Muscle of back (tissue), 13 donors: ENCODE measurements at places on chromosomes 12 and 14. TPM values are rescaled to one million over a fixed set of nuclear protein-coding genes. Genes with fewer than 3 reads are reported as not detected.

- DNase-seq = no peak
These were observed 55.4 kb downstream of the SLCO1B3 start for GRCh38 chr12:20865873-20866272.

DNA sequence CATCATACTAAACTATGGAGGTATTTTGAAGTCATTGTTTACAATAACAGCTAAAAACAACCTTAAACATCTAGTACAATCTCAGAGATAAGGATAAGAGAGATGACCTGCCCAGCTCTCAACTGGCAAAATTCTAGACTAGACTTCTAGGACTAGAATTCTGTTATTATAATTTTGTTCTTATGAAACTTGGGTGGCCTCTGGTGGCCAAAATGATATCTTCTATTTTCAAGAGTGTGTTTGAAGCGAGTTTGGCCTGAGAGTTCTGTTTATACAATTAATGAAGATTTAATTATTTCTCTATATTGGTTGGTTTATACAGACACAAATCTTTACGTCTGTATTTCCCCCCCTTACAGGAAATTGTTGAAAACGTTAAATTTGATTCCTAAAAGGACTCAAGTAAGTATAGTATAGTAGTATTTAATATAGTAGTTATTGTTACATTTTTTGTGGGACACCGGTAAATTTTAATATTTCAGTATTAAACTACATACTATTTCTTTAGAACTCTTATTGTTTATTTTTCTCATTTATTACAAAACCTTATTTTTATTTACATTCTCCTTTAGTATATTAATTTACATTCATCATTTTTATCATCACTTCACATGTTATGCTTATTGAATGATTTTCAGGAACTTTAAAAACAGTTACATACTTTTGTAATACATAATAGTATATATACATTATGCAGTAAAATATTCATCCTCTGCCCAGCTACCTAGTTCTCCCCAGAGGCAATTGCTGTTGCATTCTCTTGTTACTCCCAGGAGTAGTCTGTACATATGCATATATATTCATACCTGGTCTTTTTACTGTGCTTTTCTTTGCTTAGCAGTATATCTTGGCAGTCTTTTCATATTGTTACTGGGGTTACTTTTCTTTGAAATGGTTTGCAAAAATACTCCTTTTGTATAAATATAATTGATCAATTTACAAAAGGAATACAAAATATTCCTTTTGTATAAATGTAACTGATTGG lies 6.6 kb downstream of the PPHLN1 start:
- peak; percentile 39 for DNase-seq

GRCh38 chr12:106417926-106418910 lies 60.7 kb downstream of the POLR3B start:
- peak; percentile 39 for DNase-seq

GRCh38 chr12:6764011-6764828 lies 1.9 kb upstream of the PTMS start:
- peak; percentile 100 for DNase-seq

- no peak for DNase-seq
These were observed 3.2 kb downstream of the SPTLC2 start for GRCh38 chr14:77613201-77613600.

- DNase-seq = no peak
These were observed 71.5 kb upstream of the ARID2 start for GRCh38 chr12:45658020-45658419.

DNA sequence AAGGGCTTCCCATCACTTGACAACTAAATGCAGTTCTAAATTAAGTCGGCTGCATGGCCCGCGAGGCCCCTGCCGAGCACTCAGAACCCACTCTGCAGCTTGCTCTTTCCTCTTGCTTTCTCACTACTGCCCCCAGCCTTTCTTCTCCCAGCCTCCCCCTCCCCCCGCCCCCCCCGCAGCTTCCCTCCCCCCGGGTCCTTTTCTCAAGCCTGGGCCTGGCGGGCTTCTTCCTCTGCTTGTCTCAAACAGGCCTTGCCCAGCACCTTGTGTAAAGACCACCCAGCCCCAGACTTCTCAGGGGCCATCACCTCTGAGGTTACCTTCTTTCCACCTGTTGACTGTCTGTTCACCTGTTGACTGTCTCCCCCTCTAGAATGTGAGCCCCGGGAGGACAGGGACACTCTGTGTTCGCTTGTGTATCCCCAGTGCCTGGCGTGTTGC lies 1.1 kb downstream of the CYP46A1 start:
- no peak for DNase-seq

DNA sequence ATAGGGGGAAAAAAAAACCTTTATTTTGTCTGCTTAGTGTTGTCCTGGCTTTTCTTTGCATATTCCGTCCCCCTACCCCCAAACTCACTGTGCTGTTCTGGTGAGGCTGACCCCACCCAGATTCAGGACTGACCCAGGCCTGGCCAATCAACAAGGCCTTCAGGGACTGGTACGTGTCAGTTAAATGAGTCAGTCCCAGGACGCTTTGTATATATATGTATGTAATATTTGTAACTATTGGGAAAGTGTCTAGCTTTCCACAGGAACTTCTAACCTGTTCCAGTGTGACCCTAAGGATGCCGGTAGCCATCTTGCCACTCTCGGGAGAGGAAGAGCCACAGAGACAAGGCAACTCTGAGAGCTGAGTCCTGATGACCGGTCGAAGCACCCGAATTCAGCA lies 107.4 kb downstream of the VCPKMT start:
- no peak for DNase-seq

MSI1 gene
- polyA plus RNA-seq = 4.4 TPM

KCNK10 gene
- polyA plus RNA-seq = not detected

TIMM9 gene
- 103 TPM for polyA plus RNA-seq

HOXC11 gene
- polyA plus RNA-seq = 7.4 TPM
